ENCODE measurements at places on chromosomes 1 and 21. TPM values are rescaled to one million over a fixed set of nuclear protein-coding genes. Genes with fewer than 3 reads are reported as not detected.

The GSTM5 gene
- 4.1 TPM for total RNA-seq

The NECTIN4 gene
- total RNA-seq: 0.66 TPM

The OR14K1 gene
- total RNA-seq: not detected

GRCh38 chr1:61053712-61054600, 28.4 kb upstream of the NFIA start:
- peaks cover 59% of the 10 kb centered on the region for H3K27me3 ChIP-seq
- H3K4me3 ChIP-seq: peak overlapping the region; percentile 55
- no peaks in the 10 kb centered on the region for H3K36me3 ChIP-seq
- H3K27ac ChIP-seq: peak overlapping the region; percentile 14

DNA sequence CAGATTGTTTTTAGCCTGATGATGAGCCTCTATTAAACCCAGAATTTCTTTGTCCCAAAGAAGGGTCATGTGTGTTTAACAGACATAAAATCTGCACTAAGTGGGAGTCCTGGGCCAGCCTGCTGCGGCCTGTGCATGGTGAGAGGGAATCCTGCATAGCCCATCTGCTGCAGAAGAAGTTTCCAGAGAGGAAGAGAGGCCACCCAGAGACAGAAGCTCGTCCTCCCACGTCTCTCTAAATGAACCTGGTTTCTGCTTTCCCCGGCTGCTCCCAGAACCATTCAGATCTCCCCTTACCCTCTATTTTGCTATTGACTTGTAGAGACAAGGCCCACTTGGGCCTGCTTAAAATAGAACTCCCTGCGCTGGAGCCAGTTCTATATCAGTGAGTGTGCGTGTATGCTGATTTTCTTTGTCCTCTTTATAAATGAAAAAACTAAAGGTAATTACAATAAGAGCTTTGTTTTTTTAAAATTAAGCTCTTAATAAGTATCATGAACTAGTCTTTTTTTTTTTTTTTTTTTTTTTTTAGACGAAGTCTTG, 142.8 kb upstream of the RAB4A start:
- H3K27ac ChIP-seq: no peak overlapping the region
- H3K4me1 ChIP-seq: peaks cover 64% of the 10 kb centered on the region
- H3K27me3 ChIP-seq: no peaks in the 10 kb centered on the region

GRCh38 chr1:159892944-159893343, 7.0 kb downstream of the CFAP45 start:
- no peak overlapping the region for H3K4me3 ChIP-seq
- peak; percentile 57 for DNase-seq

The ITLN2 gene
- total RNA-seq: 0.38 TPM

The ADORA3 gene
- 5.8 TPM for total RNA-seq

DNA sequence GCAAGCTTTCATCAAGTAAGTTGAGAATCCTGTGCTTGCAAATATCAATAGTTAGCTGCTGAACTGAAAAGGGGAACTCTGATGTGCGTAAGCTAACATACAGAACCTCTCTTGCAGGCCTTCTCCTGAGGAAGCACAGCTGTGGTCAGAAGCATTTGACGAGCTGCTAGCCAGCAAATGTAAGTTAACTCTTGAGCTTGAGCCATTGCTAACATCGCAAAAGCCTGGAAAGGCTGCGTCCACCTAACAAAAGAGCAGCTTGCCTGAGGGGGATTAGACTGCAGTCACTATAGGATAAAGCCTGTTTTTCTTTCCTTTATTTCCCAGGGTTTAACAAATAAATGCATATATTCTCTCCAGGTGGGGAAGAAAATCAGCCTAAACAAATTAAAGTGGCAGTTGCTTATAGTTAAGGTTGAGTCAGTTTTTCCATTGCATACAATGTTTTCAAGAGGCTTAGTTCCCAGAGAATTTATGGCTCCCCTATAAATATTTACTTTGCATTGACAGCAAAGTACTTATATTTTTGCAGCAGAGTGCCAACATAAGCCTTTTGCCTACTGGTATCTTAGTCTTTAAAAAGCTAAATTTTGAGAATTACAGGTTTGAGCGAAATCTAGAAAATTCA, 1.5 kb downstream of the RGS2 start:
- DNase-seq: no peak
- no peaks in the 10 kb centered on the region for H3K36me3 ChIP-seq
- no peak overlapping the region for H3K4me3 ChIP-seq
- peaks cover 4% of the 10 kb centered on the region for H3K27me3 ChIP-seq
- H3K4me1 ChIP-seq: peaks cover 11% of the 10 kb centered on the region
- no peak overlapping the region for H3K27ac ChIP-seq

The CYP2J2 gene
- 1.1 TPM for total RNA-seq

The TXLNA gene
- 33.1 TPM for total RNA-seq

The EIF3I gene
- 161 TPM for total RNA-seq

GRCh38 chr1:237013608-237014007, 9.4 kb upstream of the MT1HL1 start:
- no peaks in the 10 kb centered on the region for H3K36me3 ChIP-seq
- DNase-seq: no peak
- H3K27ac ChIP-seq: no peak overlapping the region
